CD8-positive, alpha-beta T cell (primary cell): ENCODE measurements at places on chromosomes 6 and 20.

DNA sequence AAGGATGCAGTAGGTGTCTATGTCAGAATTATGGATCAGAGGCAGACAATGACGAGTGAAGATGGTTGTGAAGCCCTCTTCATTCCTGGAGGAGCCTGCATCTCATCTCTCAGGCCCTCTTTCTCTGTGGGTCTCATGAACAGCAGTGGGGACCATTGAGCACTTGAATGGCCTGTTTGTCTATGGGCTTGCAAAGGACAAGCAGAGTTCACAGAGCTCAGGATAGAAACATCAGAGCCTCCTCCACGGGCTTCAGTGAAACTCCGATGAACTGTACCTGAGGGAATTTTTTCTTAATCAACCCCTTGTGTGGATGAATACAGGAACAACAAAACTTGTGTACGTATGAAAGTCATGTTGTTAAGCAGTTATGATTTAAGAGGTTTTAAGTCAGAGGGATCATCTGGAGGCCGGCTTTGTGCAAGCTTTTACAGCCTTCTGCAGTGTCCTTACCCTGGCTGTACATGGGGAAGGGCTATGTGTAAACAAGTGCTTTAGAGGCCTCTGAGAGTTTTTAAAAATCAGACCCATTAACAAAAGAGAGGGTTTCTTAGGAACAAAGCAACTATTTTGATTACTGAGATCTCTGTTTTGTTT is 29.7 kb upstream of the PI16 start:
- no peak for DNase-seq

GRCh38 chr20:64099086-64099786 is 8.1 kb downstream of the NPBWR2 start:
- no peak for DNase-seq

GRCh38 chr6:131143319-131143718 is 8.1 kb downstream of the AKAP7 start:
- no peak for DNase-seq

DNA sequence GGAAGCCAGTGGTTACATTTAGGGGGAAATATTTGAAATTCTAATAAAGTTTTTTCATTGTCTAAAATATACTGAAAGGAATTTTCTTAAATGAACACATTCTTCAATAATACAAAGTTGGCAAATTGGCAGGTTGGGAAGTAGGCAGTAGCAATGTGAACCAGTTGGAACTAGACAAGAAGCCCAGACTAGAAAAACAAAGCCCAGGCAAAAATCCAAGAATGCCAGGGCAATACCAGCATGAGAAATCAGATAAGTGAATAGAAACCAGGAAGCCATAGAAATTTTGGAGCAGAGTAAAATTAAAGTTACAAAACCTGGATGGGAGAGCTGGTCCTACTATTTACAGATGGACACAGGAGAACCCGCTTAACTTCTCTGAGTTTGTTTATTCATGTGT is 52.2 kb downstream of the TPBG start:
- DNase-seq, result no peak

DNA sequence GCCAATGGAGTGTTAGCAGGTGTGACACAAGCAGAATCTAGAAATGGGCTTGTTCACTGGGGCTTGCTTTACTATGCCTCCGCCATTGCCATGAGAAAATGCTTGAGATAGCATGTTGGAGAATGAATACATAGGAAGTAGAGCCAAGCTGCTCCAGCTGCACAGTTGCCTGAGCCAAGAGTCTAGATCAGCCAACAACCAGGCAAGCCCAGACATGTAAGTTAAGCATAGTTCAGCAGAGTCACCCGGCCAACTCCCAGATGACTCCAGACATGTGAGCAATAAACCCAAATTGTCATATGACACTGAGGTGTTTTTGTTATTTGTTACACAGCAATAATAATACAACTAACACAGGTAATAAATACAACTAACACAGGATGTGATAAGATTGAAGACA is 167.9 kb downstream of the HAO1 start:
- no peak for DNase-seq

DNA sequence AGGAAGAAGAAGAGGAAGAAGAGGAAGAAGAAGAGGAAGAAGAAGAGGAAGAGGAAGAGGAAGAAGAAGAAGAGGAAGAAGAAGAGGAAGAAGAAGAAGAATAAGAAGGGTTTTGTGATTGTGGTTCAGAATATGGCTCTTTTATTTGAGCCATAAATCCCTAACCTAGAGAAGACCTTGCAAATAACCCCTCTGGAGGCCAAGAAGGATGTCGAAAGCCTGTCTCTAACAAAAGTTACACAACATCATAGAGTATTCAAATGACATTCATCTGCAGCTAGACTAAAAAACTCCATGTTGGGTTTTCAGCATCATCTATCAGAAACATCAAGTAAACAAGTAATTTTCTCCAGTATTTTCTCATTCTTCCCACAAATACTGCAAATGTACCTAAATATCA is 100.9 kb downstream of the RNASET2 start:
- no peak for DNase-seq

GRCh38 chr6:45822246-45822812 is 193.3 kb downstream of the CLIC5 start:
- no peak for DNase-seq

GRCh38 chr6:35218021-35218420 is 4.3 kb downstream of the SCUBE3 start:
- DNase-seq, result no peak

GRCh38 chr6:153595903-153596302 is 443.1 kb upstream of the OPRM1 start:
- DNase-seq, result no peak

- DNase-seq, result no peak
Observed at GRCh38 chr6:38651121-38651784, 11.5 kb upstream of the BTBD9 start.

GRCh38 chr6:160253714-160254113 is 4.9 kb downstream of the SLC22A2 start:
- no peak for DNase-seq

DNA sequence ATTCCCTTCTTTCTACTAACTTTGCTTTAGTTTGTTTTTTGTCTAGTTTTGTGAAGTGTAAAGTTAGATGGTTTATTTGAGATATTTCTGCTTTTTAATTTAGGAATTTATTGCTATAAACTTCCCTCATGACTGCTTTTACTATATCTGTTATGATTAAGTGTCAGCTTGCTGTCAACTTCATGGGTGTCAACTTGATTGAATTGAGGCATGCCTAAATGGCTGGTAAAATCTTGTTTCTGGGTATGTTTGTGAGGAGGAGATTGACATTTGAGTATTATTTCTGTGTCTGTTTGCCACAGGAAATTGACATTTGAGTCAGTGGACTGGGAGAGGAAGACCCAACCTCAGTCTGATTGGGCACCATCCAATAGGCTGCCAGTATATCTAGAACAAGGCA is 1147.0 kb upstream of the EYS start:
- DNase-seq, result no peak

DNA sequence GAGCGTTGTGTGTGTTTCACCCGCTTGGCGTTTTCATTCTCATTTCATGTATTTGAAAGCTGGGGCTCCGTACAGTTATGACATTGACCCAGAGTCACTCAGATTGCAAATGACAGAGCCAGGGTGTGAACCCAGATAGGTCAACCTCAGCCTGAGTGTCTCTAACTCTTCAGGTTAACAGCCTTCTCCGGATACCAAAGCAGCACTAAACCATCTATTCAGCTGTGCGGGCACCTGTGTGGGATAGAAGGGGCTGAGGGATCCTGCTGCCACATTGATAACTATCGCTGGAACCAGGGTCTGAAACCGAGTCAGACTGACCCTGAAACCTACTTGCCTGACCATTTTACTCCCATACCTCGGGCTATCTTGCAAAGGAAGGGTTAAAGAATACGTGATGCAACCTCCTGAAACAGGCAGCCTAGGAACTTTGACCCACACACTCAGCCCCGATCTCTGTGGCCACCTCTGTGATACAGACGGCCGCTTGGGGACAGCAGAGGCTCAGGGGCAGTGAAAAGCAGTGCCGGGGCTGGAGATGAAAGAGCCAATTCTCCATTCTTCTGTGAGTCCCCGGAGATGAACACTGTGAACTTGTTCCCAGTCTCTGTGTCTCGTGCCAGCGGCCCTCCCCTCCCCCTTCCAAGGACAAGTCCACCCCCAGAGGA is 233.5 kb upstream of the QKI start:
- DNase-seq, result no peak

GRCh38 chr20:51562332-51563173 is 20.0 kb upstream of the NFATC2 start:
- DNase-seq, result no peak

GRCh38 chr6:157859775-157860504 is 36.9 kb downstream of the SNX9 start:
- DNase-seq, result no peak

- no peak for DNase-seq
Observed at GRCh38 chr20:14821251-14821650, 483.8 kb upstream of the FLRT3 start.

DNA sequence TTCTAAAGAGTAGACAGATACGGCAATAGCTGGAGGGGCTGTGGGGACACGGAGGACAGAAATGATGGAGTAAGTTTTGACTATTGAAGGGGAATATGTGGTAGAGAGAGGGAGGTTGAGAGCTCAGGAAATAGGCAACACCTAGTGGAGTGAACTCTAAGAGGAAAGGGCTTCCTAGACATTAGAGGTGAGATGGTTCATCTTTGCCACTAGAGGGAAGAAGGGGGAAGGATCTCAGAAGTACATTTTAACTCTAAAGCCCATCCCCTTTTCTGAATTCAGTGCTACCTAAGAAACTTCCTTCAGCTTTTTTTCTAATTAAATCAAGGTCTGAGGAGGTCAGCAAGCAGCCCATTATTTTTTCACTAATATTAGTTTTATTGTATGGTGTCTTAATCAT is 689.4 kb upstream of the MAP3K7 start:
- no peak for DNase-seq

GRCh38 chr6:84013354-84013753 is 20.2 kb upstream of the MRAP2 start:
- DNase-seq, result no peak

- no peak for DNase-seq
Observed at GRCh38 chr6:143123081-143123480, 62.4 kb downstream of the AIG1 start.

GRCh38 chr6:78340755-78341154 is 526.6 kb upstream of the IRAK1BP1 start:
- DNase-seq, result no peak

DNA sequence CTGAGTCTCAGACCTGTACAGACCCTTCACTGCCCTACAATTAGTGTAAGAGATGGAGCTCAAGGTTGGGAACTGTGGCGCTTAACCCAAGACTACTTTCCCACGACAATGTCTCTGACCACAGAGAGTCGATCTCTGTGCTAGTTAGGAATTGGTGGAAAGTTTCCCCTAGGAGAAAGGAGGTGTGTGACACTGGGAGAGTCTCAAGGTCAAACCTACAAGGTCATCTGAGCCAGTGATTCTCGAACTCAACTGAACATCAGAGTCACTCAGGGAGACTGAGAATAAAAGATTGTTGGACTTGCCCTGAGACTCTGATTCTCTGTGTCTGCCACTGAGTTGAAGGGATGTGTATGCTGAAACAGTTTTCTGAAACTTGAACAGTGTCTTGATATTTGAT is 9.7 kb upstream of the AFDN start:
- no peak for DNase-seq

DNA sequence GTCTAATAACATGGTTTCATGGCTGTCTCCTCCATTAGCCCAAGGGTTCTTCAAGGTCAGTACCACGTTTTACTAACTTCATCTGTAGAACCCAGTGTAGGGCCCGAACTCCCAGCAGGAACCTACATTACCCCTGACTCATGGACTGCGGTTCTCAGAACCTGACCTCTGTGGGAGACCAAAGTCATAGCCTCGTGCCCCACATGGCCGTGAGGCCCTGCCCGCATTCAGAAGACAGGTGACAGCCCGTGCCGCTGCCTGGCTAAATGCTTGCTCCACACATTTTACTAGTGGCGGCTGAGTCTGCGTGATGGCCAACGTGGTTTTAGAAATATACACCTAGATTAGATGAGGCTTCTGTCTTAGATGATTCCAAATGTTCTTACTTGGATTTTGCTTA is 94.9 kb downstream of the CDH4 start:
- no peak for DNase-seq

- peak; percentile 72 for DNase-seq
Observed at GRCh38 chr6:52389626-52390360, 27.8 kb downstream of the PAQR8 start.

- no peak for DNase-seq
Observed at GRCh38 chr6:133170602-133171001, 70.6 kb upstream of the EYA4 start.

GRCh38 chr6:21739241-21739640 is 145.7 kb downstream of the SOX4 start:
- no peak for DNase-seq

DNA sequence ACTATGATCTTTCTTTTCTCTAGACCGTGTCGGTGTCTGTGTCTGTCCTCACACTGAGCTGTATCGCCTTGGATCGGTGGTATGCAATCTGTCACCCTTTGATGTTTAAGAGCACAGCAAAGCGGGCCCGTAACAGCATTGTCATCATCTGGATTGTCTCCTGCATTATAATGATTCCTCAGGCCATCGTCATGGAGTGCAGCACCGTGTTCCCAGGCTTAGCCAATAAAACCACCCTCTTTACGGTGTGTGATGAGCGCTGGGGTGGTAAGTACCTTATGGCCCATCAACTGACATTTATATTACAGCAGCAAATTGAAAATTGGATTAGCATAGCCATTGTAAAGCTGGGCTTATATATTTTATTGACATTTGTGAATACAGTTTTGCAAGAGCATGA is 72.2 kb upstream of the GFRAL start:
- DNase-seq, result no peak

DNA sequence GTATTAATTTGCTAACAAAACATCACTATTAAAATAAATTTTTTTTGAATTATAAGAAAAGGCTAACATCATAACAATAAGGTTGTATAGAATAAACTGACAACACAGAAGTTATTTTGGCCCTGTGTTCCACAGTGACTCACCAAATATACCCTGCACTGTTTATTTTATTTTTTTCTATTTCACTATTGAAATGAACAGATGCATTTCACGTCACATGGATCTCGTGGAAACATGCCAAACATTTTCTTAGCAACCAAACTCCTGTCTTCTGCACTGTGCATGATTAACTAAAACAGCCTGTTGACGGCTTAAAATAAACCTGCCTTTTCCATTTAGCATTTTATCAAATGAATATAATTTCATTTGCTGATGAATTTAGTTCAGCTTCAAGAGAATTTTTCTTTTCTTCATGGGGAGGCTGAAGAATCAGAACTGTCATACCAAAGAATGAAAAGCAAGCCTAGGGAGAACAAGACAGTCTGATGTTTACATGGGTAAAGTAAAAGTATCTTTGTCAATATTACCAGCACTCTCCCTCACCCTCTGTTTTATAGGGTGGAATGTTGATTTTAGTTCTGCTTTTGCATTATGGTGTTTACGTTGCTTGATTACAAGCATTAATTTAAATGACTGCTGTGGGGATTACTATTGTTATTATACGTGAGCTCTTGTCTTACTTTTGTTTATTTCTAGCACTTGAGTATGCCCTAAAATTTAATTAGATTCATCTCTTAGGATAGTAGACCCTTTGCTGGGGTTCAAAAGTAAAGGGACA is 115.3 kb downstream of the LCA5 start:
- no peak for DNase-seq
